ENCODE measurements at places on chromosomes 1 and 21. TPM values are rescaled to one million over a fixed set of nuclear protein-coding genes. Genes with fewer than 3 reads are reported as not detected.
A peak's percentile ranks its signal among the peaks of the same experiment; 100 is the strongest.

The CASQ2 gene
- total RNA-seq = 95.6 TPM

The STYXL2 gene
- not detected for total RNA-seq

The OPTC gene
- total RNA-seq = not detected

The BLZF1 gene
- total RNA-seq = 28.1 TPM

The OR2W3 gene
- 1.9 TPM for total RNA-seq

The HLCS gene
- total RNA-seq = 23.8 TPM

The ZNF593OS gene
- total RNA-seq = not detected

The CLCA1 gene
- total RNA-seq = not detected

The MSH4 gene
- total RNA-seq = 0.13 TPM

- peak; percentile 94 for DNase-seq
- H3K36me3 ChIP-seq = peaks cover 6% of the 10 kb centered on the region
- H3K4me3 ChIP-seq = peak within 1 kb of the TSS; percentile 87
- H3K27ac ChIP-seq = peak within 1 kb of the TSS; percentile 92
These were observed at the start of gene S100A10 for GRCh38 chr1:151993734-151994496. Gene S100A10, minus strand, starts transcription at chr1:151993859. Its CDS starts 7,629 bp downstream, at chr1:151986230.

DNA sequence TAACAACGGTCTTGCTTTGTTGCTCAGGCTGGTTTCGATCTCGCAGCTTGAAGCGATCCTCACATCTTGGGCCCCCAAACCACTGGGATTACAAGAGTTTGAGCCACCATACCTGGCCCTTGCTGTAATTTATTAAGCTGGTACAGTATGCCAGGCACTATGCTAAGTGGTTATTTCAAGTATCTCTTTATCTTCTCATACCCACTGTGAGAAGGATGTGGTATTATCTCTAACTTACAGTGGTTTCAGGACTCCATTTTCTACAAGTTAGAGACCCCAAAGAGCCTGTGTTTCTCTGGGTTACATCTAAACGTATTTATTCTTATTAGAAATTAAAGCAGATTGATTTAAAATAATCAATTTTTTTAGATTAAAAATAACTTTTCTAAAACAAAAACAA is 8.1 kb upstream of the ST3GAL3 start:
- H3K4me1 ChIP-seq = no peaks in the 10 kb centered on the region
- H3K4me3 ChIP-seq = no peak overlapping the region
- no peak overlapping the region for H3K27ac ChIP-seq
- DNase-seq = no peak
- H3K36me3 ChIP-seq = peaks cover 82% of the 10 kb centered on the region
- H3K27me3 ChIP-seq = no peaks in the 10 kb centered on the region

GRCh38 chr1:193264313-193265065 is 78.1 kb upstream of the B3GALT2 start:
- H3K36me3 ChIP-seq = peaks cover 17% of the 10 kb centered on the region
- H3K27me3 ChIP-seq = no peaks in the 10 kb centered on the region
- H3K4me3 ChIP-seq = no peak overlapping the region
- no peak for DNase-seq
- no peak overlapping the region for H3K27ac ChIP-seq
- H3K4me1 ChIP-seq = no peaks in the 10 kb centered on the region

DNA sequence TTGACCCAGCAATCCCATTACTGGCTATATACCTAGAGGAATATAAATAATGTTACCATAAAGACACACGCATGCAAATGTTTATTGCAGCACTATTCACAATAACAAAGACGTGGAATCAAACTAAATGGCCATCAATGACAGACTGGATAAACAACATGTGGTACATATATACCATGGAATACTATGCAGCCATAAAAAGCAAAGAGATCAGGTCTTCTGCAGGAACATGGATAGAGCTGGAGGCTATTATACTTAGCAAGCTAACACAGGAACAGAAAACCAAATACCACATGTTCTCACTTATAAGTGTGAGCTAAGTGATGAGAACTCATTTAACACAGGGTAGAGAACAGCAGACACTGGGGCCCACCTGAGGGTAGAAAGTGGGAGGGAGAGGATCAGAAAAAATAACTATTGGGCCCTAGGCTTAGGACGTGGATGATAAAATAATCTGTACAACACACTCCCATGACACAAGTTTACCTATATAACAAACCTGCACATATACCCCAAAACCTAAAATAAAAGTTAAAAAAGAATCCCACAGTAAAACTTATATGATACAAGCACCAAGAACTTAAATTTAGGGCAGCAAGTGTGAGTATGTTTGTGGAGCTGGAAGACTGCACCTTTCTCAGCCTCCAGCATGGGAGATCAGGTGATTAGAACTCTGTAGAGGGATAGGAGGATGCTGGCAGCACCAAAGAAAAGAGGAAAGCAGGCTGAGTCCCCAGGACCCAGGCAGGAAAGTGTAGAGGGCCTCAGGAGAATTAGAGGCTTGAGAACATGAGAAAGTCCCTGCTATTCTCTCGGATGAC is 320.8 kb upstream of the USP24 start:
- H3K36me3 ChIP-seq = no peaks in the 10 kb centered on the region
- peaks cover 12% of the 10 kb centered on the region for H3K4me1 ChIP-seq
- no peaks in the 10 kb centered on the region for H3K27me3 ChIP-seq
- no peak overlapping the region for H3K4me3 ChIP-seq
- no peak for DNase-seq

DNA sequence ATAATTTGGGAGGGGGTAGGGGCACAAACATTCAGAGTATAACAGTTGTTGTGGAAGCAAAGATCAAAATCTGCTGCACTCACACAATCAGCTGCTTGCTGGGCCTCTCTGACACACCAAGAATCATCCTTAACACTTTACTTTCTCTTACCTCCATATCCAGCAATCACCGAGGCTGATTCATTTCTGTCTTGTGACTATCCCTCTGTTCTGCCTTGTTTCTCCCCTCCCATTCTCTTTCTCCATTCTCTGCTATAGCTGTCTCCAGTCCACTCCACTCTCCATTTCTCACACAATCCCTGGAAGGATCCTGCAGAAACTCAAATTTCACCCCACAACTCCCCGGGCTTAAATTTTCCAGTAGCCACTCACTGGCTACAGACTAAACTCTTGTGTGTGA is 91.8 kb upstream of the NGF start:
- no peaks in the 10 kb centered on the region for H3K36me3 ChIP-seq
- H3K4me1 ChIP-seq = no peaks in the 10 kb centered on the region
- no peaks in the 10 kb centered on the region for H3K27me3 ChIP-seq
- no peak overlapping the region for H3K4me3 ChIP-seq
- H3K27ac ChIP-seq = no peak overlapping the region

DNA sequence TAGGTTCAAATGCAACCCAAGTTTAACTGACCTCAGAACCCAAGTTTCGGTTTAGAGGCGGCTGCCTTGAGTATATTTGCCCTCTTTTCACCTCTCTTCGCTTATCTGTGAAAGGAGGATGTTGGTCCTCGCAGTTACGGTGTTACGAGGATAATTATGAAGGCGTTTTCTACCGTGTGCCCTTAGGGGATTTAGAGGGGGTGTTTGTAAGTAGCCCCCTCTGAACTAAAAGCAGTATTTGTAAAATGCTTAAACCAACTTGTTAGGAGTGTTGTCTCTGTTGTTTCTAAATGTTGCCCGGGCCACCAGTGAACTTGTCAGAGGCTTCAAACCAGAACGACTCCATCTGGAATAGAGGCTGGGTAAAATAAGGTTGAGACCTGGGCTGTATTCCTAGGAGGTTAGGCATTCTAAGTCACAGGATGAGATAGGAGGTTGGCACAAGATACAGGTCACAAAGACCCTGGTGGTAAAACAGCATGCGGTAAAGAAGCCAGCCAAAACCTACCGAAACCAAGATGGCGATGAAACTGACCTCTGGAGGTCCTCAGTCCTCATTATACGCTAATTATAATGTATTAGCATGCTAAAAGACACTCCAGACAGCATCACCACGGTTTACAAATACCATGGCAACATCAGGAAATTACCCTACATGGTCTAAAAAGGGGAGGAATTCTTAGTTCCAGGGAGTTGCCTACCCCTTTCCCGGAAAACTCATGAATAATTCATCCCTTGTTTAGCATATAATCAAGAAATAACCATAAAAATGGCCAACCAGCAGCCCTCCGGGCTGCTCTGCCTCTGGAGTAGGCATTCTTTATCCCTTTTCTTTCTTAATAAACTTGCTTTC is 1.0 kb upstream of the PSRC1 start:
- H3K27ac ChIP-seq = peak overlapping the region; percentile 81
- H3K36me3 ChIP-seq = no peaks in the 10 kb centered on the region
- H3K4me1 ChIP-seq = peaks cover 31% of the 10 kb centered on the region

GRCh38 chr1:108609483-108610049 is 49.7 kb downstream of the EEIG2 start:
- DNase-seq = no peak
- peaks cover 7% of the 10 kb centered on the region for H3K36me3 ChIP-seq
- H3K4me1 ChIP-seq = peaks cover 21% of the 10 kb centered on the region
- no peak overlapping the region for H3K4me3 ChIP-seq
- H3K27me3 ChIP-seq = no peaks in the 10 kb centered on the region
- H3K27ac ChIP-seq = no peak overlapping the region

GRCh38 chr1:221302810-221303209 is 423.6 kb downstream of the HLX start:
- no peaks in the 10 kb centered on the region for H3K36me3 ChIP-seq
- no peaks in the 10 kb centered on the region for H3K4me1 ChIP-seq
- DNase-seq = no peak
- H3K27ac ChIP-seq = no peak overlapping the region

GRCh38 chr1:182259968-182260367 is 131.6 kb downstream of the GLUL start:
- no peak overlapping the region for H3K27ac ChIP-seq
- no peak for DNase-seq
- no peaks in the 10 kb centered on the region for H3K36me3 ChIP-seq
- H3K27me3 ChIP-seq = no peaks in the 10 kb centered on the region

GRCh38 chr1:20102875-20103274 is 16.5 kb downstream of the PLA2G2D start:
- H3K4me1 ChIP-seq = peaks cover 7% of the 10 kb centered on the region
- no peak for DNase-seq
- no peaks in the 10 kb centered on the region for H3K27me3 ChIP-seq
- H3K36me3 ChIP-seq = no peaks in the 10 kb centered on the region
- H3K27ac ChIP-seq = no peak overlapping the region
- H3K4me3 ChIP-seq = no peak overlapping the region

- H3K4me1 ChIP-seq = peaks cover 6% of the 10 kb centered on the region
- no peak for DNase-seq
- no peaks in the 10 kb centered on the region for H3K27me3 ChIP-seq
- H3K36me3 ChIP-seq = no peaks in the 10 kb centered on the region
These were observed 8.6 kb downstream of the ST6GALNAC3 start for GRCh38 chr1:76083189-76083588.

- no peaks in the 10 kb centered on the region for H3K4me1 ChIP-seq
- H3K36me3 ChIP-seq = no peaks in the 10 kb centered on the region
These were observed 44.5 kb downstream of the PGBD5 start for GRCh38 chr1:230381585-230381984.

GRCh38 chr1:173002891-173003838 is 47.6 kb downstream of the TNFSF18 start:
- no peaks in the 10 kb centered on the region for H3K27me3 ChIP-seq
- H3K36me3 ChIP-seq = no peaks in the 10 kb centered on the region
- H3K27ac ChIP-seq = no peak overlapping the region
- no peak for DNase-seq
- H3K4me3 ChIP-seq = no peak overlapping the region
- H3K4me1 ChIP-seq = no peaks in the 10 kb centered on the region

DNA sequence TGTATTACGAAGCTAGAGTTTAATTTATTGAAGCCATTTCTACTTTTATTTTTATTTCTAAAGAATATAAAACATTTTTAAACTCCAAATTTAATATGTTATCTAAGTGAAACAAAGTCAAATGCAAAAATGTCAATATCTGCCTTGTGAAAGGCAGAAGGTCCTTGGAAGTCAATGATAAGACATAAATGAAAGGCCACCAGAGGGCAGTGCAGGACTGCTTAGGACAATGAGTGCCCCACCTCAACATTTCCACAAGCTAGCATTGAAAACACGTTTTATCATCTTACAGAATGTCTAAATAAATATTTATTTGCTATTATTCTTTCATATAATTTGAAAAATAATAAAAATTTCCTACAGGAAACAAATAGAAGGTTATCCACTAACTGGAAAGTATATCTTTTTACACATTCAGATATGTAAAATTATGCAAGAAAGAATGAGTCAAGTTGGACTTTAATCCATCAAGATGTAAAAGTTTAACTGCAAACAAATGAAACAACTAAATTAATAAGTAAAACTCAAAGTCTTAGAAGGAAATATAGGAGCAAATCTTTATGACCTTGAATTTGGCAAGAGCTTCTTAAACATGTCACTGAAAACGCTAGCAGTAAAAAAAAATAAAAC is 140.1 kb upstream of the FMN2 start:
- no peaks in the 10 kb centered on the region for H3K36me3 ChIP-seq
- no peak overlapping the region for H3K27ac ChIP-seq
- no peak for DNase-seq
- no peaks in the 10 kb centered on the region for H3K27me3 ChIP-seq
- H3K4me3 ChIP-seq = no peak overlapping the region

DNA sequence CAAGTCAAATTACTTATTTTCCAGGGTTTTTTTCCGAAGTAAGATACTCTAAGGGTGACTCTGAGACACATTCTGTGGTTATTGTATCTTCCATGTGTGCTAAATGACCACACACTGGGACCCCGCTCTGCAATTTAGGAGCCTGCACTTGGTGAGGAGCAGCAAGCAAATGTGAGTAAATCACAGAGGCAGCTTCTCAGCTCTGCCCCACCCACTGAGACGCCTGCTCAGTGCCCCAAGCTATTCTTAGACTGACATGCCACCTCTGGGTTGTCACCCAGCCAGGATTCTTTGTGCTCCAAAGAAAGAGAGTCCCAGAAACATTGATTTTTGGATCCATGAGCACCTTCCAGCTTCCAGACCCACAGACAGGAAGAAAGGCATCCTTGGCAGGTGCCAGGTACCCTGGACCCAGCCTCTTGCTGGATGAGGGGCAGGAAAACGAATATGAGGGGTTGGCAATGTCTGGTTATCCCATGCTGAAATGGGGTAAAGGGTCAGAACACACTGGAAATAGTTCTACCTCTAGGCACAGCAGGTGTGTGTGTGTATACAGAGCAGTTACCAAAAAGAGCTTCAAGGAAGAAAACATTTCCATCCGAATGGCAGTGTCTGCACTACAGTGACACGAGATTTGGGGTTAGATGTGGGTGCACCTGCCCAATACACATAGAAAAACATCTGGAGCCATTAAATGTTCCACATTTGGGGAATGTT is 41.2 kb downstream of the TNR start:
- no peaks in the 10 kb centered on the region for H3K4me1 ChIP-seq
- no peak for DNase-seq
- H3K27ac ChIP-seq = no peak overlapping the region
- H3K4me3 ChIP-seq = no peak overlapping the region
- no peaks in the 10 kb centered on the region for H3K36me3 ChIP-seq
- H3K27me3 ChIP-seq = no peaks in the 10 kb centered on the region

GRCh38 chr1:58717979-58718378 is 18.1 kb upstream of the MYSM1 start:
- H3K36me3 ChIP-seq = no peaks in the 10 kb centered on the region
- H3K27me3 ChIP-seq = no peaks in the 10 kb centered on the region
- peaks cover 12% of the 10 kb centered on the region for H3K4me1 ChIP-seq
- no peak overlapping the region for H3K4me3 ChIP-seq
- H3K27ac ChIP-seq = no peak overlapping the region
- DNase-seq = peak; percentile 77
